ENCODE measurements at places on chromosomes 5 and 9. TPM values are rescaled to one million over a fixed set of nuclear protein-coding genes. Genes with fewer than 3 reads are reported as not detected.
A peak's percentile ranks its signal among the peaks of the same experiment; 100 is the strongest.

SH3TC2 gene
- 3.3 TPM for total RNA-seq

FGFR4 gene
- total RNA-seq, result 106 TPM

PCDHGA3 gene
- total RNA-seq, result 2.1 TPM

PROB1 gene
- total RNA-seq, result 2.2 TPM

SLC34A1 gene
- total RNA-seq, result not detected

DNA sequence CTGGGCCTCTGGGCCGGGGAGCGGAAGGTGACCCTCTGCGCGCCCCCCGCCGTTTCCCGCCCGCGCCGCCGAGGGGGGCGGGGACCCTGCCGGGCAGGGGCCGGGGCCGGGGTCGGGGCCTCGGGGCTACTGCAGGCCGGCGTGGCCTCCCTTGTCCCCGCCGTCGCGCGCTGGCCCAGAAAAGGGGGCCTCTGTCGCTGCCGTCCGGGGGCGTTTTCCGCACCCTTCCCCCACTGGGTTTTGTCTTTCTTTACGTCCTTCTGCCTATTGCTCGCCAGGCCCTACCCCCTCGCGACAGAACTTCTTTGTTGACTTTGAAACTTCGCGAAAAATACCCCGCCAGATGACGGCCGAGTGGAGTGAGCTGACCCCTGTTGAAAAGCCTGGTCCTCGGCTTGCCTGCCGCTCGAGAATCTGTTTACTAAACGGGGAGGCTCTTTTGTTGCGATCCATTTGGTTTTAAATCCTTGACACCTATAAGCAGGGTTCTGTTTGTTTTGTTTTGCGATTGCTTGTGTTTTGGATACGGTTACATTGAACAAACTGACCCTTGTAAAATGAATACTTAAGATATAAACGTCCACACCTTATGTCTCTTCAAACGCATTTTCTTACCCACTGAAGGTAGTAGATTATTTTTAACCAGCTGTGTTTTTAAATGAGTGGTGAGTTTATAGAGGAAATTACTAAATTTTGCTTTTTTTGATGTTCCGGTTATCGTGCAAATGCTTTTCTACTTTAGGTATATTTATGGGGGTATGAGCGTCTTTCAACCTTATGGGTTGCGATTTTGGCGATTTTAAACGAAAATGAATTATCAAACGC, 765 bp downstream of the MARCHF6 start:
- DNase-seq, result peak; percentile 87

DNA sequence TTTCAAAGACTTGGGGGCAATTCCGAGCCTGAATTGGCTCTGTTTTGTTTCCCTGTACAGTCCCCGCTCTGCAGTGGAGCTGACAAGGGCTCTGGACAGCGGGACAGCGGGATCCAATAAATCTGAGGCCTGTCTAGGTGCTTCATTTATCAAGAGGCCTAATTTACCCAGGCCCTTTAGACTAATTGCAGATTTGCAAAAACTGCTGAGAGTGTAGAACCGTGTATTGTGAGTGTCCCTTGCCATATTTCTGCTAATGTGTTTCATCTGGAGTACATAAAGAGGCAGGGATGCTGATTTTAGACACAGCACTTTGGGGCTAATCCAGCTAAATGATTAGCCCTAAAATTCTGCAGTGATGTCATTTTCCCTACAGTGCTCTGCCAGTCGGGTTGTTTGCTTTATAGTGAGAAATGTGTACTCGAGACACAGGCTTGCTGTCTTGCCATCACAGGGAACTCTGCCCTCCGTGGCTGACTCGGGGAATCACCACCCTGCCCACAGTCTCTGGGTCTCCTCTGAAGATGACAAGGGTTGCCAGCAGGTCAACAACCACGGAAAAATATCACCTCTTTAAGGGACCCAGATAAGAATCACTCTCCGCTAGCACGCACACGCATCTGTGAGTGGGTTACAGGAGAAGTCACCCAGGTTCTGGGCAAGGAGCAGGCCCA, 592.0 kb downstream of the BNC2 start:
- DNase-seq, result peak; percentile 75

DNA sequence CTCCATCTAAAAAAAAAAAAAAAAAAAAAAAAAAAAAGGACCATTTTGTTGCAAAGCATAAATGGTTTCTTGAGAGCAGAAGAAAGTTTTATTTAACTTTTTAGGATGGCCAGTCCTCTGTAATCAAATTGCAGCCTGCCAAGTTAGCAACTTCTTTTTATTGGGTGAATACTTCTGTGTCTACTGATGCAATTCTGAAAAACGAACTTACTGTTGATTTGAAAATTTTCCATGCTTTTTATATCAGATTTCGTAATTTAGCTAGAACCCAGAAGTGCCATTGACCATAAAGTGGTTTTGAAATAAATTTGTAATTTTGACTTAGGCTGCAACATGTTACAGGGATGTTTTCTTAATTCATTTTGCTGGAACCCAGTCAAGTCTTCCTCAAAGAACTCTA, 269.1 kb upstream of the ACTBL2 start:
- peak; percentile 26 for DNase-seq

GRCh38 chr5:66406761-66407336, 189.3 kb upstream of the MAST4 start:
- DNase-seq, result no peak

GRCh38 chr5:137611011-137611580, 112.0 kb upstream of the SPOCK1 start:
- no peak for DNase-seq

DNA sequence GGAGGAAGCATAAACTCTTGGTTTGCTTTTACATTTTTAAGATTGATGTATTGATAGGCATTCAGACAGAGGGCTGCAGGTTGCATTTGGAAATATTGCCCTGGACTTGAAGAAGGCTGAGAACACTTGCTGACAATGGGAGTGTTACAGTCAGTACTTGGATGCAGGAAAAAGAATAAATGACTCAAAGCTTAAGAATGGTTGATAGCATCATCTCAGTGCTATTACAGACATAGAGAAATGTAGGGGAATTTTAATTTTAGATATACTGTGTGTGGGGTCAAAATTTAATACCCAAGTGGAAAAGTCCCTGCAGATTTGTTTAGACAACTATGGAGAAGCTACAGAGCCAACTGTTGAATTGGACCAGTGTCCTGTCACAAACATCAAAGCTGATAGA, 101.1 kb downstream of the ISL1 start:
- DNase-seq, result no peak

DNA sequence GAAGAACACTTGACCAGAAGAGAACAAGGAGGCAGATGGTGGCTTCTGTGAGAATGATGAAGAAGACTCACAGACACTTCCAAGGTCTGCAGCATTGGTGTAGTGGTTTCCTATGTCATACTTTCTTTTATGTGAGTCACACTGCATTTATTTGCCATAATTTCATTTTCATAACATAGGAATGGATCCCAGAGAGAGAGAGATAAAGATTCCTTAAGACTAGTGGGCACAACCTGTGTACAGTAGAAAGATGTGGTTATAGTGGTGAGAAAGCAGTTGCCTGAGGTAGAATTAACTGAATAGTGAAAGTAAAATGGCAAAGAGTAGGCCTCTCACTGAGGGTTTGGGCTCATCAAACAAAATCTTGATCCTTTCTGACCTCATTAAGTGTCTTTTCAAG, 7.6 kb upstream of the CCDC152 start:
- no peak for DNase-seq

DNA sequence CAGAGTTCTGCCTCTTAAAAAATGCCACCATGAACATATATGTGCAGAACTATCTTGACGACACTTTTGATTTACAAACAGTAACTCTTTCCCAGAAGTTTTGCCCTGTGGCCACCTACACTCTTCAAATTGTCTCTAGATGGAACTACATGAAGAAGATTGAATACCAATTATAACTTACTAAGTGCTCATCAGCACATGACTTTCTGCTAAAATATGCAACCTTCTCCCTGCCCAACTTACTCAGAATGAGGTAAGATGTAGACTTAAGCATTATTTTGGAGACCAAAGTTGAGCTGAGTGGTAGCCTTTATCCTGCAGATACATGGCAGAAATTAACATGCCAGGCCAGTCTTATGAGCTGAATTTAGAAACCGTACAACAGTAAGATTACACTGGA, 105.4 kb downstream of the SEMA5A start:
- DNase-seq, result no peak

DNA sequence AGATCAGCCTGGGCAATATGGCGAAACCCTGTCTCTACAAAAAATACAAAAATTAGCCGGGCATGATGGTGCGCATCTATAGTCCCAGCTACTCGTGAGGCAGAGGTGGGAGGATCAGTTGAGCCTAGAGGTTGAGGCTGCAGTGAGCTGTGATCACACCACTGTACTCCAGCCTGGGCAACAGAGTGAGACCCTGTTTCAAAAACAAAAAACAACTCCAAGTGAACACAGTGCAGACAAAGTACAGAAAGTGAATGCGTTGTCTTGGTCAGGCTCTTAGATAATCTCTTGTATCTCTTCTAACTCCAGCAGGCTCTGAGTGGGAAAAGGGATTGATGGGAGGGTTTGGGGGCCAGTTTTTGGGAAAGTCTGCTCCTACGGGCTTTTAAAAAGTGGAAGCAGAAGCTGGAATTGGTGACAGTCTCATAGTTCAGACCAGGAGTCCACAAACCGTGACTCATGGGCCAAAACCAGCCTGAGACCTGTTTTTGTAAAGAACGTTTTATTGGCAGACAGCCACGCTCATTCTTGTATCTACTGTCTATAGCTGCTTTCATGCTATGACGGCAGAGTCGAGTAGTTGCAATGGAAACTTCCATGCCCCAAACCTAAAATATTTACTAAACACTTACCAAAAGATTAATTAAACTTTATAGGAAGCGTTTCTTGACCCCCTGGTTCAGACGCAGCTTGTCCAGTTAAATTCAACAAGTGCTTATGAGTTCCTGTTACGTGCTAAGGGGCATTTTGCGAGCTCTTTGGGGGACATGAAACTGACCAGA, 32.9 kb downstream of the NDST1 start:
- peak; percentile 78 for DNase-seq

DNA sequence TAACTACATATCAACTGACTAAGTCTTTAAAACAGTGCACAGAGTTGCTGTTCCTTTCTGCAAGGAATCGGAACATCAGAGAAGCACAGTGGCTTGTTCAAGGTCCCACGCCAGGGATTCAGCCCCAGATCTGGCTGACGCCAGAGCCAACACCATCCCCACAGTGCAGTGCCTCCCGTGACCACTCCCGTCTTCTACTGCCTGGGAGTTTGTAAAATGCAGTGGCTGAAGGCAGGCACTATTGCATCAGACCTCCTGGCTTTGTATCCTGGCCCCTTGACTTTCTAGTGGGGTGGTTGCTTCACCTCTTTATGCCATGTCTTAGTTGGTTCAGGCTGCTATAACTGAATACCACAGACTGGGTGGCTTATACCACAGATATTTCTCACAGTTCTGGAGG, 131.0 kb downstream of the NSG2 start:
- DNase-seq, result no peak

- DNase-seq, result no peak
Observed at GRCh38 chr9:78510035-78510434, 213.1 kb downstream of the PSAT1 start.

DNA sequence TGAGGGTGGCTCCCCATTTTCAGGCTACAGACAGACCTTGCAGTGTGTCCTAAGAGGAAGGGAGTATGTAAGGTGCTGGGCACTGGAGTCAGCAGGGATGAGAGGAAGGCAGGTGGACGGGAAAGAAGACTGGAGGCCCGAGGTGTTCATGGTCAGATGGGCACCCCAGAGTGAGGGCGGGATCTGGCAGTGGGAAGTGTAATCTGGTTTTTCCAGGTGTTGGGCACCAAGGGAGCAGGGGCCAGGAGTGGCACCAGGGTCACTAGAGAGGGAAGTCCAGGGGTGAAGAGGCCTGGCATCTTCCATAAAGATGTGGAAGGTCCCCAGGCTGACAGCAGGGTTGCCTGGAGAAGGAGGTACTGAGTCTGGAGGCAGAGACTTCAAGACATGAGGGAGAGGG, 29.7 kb downstream of the PITX1 start:
- no peak for DNase-seq

- peak; percentile 67 for DNase-seq
Observed at GRCh38 chr9:33229359-33230114, 10.4 kb upstream of the SPINK4 start.

Data from lung (tissue), 17 donors.